Myocyte (in vitro differentiated cells): ENCODE measurements at places on chromosomes 5 and 9.

- DNase-seq, result no peak
Observed at GRCh38 chr9:129580211-129580915, 40.5 kb downstream of the C9orf50 start.

DNA sequence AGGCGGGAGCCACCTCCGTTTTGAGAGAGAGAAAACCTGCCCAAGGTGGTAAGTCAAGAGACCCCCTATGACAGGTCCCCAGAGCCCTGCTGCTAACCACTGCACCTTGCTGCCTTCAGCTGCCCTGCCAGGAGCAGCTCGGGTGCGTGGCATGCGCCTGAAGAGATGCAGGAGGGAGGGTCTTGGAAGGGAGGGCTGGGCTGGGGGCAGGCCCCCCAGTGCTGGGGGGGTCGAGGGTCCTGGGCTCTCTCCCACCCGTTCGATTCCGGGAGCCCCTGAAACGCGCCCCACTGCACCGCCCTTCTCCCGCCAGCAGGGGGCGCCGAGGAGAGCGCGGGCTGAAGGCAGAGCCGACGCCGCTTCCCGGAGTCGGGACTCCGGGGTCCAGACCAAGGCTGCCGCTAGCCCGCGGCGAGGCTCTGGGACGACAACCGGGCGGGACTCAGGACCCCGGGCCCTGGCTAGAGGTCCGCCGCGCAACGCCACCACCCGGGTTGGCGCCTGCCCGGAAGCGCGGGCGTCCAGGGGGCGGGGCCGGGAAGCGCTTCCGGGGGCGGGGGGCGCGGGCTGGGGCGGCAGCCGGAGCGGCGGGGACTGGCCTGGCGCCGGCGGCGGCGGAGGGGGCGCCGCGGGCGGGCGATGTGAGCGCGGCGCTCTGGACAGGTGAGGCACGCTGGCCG is at the start of gene ZBTB34:
Gene ZBTB34 (plus strand): TSS at position 563 of the 680 bp plus-strand sequence. CDS start 18,761 bp downstream, outside the sequence.
- peak; percentile 69 for DNase-seq

DNA sequence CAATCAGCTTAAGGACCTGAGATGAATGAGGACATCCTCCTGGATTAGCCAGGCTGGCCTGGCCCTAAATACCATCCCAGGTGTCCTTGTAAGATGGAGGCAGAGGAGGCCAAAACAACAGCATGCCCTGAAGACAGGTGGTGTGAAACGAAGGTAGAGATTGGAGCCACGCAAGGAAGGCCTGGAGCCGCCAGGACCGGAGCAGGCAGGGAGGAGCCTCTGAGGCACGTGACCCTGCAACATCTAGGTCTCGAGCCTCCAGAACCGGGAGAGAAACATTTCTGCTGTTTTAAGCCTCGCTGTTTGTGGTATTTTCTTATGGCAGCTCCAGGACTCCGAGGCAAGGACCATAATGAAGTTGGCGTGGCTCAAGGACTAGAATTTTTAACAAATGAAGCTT is 9.7 kb upstream of the COL5A1 start:
- no peak for DNase-seq

- DNase-seq, result no peak
Observed at GRCh38 chr9:122912671-122912963, 506 bp downstream of the ZBTB6 start.

DNA sequence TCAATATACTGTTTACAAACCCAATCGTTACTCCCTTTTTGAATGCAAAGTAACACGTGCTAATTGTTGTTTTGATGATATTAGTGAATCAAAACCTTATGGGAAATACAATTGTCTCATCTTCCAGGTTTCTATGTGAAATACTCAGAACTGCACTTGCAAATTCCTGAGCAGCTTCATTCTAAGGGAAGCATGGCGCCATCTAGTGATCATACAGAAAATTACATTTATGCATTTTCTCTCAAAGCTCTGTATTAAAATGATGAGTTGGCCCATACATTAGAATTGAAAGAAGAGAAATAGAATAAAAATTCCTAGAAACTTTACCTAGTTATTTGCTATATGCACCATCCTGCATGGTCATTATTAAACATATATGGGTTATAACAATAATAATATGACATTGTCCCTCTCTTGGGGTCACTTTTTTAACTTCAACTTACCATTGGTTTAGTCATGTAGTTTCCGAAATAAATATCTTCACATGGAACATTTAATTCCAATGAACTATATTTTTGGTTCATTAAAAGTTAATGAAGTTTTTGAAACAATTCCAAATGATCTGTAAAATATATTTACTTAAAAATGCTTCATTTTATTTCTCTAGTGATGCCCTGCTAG is 220.0 kb downstream of the PDE4D start:
- DNase-seq, result peak; percentile 60

DNA sequence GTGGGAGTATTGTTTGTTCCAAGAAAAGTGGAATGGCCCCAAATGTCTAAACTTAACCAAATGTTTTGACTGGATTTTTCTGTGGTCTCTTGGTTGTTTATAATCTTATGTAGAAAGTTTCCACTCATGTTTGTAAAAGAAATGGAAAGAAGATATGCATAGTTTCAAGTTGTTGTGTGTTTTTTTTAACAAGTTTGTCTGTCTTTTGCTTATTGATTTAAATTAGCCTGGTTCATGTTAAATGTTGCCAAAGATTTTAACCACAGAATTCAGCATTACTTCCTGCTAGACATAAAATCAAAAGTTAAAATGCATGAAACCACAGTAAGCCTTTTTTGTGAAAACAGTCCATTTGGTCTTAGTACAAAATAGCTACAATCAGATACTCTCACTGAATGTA is 14.0 kb downstream of the PPWD1 start:
- no peak for DNase-seq

DNA sequence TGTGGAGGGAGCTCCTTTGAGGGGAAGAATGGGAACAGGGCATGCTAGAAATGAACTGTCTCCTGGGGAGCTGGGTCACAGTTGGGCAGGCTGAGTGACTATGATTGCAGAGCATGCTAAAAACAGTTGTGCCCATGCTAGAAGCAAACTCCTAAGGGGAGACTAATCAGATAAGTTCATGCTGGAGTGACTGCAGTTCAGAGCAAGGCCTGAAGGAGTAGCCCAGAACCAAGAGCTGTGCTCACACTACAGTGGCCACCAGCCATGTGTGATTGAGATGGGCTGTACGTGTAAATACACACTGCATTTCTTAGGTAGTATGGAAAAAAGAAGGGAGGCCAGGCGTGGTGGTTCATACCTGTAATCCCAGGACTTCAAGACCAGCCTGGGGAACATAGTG is 10.3 kb upstream of the AK1 start:
- no peak for DNase-seq

GRCh38 chr5:146799231-146799630 is 79.3 kb downstream of the PPP2R2B start:
- DNase-seq, result no peak

DNA sequence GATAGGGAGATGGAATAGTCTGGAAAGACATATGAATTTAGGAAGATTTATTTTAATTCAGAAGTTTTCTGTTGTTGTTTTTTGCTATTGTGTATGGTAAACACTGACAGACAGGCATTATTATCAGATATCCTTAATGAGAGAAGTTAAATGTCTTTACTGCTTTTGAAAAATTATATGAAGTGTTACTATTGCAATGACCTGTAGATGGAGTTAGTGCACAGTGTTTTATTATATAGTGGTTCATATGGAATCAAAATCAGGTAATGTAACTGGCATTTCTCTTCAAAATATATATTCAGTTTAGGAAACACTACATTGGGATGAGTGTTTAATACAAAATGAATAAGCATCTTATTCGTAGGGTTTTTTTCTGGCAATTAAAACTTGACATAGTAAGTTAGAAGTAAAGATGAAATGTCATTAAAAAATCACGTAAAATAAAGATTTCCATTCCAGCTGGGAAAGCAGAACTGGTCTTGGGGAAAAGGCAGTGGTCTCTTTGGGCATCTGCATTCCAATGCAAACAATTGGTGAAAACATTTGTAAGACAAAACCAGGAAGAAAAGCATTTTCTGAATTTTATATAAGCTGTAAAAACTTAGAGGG is 3.9 kb downstream of the GABRA1 start:
- DNase-seq, result peak; percentile 0

GRCh38 chr9:83511051-83511450 is 27.1 kb downstream of the FRMD3 start:
- DNase-seq, result no peak

DNA sequence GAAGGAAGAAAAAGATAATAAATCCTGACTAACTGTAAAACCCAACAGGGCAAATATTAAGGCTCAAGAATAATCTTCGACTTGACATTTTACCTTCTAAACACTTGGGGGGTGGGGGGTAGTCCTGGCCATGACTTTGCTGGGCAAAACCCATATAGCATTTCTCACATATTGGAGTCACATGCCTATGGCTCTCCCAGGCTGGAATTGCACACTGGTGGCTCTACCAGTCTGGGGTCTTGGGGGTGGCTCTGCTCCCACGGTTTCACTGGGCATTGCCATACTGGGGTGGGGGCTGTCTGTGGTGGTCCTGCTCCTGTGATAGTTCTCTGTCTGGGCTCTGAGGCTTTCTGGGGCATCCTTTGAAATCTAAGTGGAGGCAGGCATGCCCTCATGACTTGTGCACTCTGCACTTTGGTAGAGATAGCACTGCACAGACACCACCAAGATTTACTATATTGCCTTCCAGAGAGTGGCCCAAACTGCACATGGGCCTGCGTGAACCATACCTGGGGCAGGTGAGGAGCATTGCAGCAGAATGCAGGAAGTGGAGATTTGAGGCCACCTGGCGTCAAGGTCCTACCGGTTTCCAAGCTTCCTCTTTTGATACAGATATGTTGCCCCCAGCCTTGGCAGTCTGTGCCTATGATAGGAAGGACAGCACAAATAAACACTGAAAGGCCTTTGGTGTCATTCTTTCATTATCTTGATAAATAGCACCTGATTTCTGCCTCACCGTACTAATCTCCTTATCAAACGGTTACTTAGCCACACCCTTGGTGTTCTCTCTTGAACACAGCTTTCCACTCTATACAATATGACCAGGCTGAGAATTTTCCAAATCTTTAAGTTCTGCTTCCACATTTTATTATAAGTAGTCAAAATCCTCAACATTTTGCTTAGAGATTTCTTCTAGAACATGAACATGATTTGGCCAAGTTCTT is 29.8 kb downstream of the BAAT start:
- no peak for DNase-seq

- DNase-seq, result no peak
Observed at GRCh38 chr9:15086778-15087324, 176.6 kb upstream of the FREM1 start.

DNA sequence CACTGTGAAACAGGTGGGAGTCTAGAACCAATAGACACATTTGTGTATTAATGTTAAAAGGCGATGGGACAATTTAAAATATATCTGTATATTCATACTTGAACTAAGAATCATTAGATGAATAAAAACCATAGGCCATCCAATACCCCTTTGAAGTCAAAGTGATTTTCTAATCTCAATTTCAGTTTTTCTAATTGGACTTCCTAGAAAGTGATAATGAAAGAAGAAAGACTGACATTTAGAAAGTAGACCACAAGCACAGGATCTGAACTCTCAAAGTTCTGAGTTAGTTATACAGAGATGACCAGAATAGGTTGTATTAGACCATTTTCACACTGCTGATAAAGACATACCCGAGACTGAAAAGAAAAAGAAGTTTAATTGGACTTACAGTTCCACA is 412.8 kb upstream of the PIK3R1 start:
- DNase-seq, result no peak

DNA sequence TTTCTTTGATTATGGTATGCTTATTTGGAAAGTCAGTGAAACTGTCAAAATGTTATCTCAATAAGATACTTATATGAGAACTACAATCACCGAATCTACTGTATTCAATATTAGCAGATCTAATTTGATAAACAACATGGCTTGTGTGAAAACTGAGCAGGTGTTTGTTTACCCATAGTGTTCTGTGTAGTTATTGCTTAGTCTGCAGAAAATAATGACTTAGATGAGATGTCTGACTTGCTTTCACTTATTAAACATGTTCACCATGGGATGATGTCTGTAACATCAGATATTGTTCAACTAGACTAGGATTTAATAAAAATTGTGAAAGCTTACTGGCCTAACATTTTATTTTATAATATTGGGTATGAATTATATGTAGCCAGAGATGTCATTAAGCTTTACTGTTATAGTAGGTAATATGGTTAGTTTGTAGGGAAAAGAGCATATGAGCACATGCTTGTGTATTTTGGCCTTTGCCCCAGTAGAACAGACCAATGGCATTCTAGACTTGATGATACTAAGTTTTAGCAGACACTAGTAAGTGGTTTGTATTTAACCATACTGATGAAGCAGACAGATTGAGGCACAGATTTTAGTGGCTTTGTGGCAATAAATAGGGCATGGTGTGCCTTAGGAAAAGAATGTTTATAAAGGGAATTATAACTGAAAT is 16.4 kb downstream of the SUB1 start:
- DNase-seq, result no peak

GRCh38 chr5:39394946-39395345 is 29.8 kb downstream of the DAB2 start:
- peak; percentile 30 for DNase-seq

DNA sequence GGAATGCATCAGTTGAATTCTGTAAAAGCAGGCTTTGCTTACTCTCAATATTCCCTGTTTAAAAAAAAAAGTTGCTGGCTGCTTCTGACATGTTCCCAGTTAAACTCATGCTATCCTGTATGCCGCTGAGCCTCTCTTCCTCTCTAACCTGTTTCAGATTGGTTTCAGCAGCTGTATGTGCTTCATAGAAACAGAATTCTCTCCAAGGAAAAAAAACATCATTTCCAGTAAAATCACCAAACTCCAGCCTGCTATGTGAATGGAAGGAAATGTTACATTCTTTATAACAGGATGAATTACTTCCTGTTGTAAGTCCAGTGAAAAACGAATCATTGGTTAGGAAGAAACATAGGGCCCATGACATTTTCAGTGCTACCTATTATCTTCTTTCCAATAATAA is 25.7 kb upstream of the KCNV2 start:
- peak; percentile 7 for DNase-seq

GRCh38 chr5:123611406-123611709 is 99.4 kb downstream of the CSNK1G3 start:
- DNase-seq, result no peak

DNA sequence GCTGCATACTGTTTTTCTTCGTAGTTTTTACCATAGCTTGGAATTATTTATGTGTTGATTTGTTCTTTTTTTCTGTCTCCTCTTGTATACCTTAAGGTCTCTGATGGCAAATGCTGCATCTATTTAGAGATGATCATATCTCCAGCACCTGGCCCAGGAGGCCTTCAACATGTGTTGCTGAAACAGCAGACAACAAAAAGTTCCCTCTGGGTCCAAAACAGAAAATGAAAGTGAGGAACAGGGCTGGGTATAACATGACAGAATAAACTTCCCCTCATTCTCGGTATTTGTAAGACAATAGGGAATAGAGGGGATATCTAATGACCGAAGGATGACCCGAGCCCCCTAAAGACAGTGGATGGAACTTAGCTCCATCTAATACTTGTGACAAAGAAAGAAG is 22.7 kb upstream of the PCSK1 start:
- DNase-seq, result no peak
